ENCODE measurements at places on chromosomes 2 and 18.

GRCh38 chr2:134469516-134470115 is 215.7 kb downstream of the MGAT5 start:
- DNase-seq, result no peak

GRCh38 chr2:46538393-46538792 is 59.0 kb downstream of the TMEM247 start:
- no peak for DNase-seq

GRCh38 chr2:159712929-159713420 is 669 bp downstream of the MARCHF7 start:
- DNase-seq, result no peak

DNA sequence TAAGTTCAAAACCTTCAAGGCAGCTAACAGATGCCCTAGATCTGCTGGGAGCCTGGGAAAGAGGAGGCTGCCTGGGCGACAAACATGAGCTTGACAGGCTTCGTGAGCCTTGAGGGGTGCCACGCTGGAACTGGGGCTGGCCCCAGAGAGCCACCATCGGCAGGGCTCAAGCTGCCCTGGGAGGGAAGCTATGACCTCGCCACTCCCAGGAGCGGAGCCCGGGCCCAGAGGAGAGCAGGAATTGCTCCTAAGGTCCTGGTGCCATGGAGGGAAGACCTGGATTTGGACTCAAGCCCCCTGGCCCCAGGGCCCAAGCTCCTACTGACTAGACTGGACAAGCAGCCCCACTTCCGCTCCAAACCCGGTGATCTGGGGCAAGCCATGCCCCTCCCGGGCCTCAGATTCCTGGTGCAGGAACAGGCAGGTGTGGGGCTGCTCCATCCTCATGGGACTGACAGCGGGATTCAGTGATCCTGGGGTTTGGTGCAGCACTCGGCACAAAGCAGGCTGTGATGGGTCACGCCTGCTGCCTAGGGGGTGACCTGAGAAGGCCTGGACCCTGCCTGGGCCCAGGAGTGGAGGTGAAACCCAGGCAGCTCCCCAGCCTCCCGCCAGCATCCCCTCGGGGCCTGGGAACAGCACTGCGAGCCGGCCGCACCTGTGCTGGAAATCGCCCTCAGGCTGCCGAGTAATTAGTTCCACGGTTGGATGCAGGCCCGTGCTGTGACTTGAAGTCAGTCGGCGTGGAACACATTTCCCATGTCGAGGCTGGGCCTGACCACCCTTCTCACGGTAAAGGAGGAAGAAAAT is 246.9 kb downstream of the NDUFA10 start:
- DNase-seq, result no peak

DNA sequence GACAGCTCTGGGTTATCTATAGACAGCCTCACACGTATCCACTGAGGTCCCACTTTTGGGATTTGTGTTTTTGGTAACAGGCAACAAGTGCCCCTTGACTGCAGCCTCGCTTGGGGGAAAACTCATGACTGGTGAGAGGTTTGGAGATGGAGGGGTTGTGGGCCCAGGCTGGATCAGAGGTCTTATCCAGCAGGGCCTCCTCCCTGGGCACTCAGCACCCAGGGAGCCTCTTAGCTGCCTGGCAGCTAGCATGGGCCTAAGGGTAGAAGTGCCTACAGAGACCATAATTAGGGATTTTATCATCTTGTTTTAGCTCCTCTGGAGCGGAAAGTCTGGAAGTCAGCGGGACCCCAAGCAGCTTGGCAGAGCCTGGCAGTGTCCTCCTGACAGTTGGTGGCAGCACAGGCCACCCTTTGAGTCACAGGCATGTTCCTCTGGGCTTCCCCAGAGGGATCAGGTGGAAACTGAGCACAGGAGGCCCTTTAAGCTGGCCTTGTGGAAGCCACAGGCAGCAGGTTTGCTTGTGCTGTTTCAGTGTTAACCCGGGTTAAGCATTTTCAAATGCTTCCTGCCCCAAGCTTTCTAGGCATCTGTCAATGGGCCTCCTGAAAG is 143.1 kb downstream of the KCTD1 start:
- no peak for DNase-seq

- no peak for DNase-seq
Measured at GRCh38 chr2:112833976-112834375, 2.6 kb downstream of the IL1B start.

- DNase-seq, result no peak
Measured at GRCh38 chr18:42901161-42901560, 214.3 kb downstream of the RIT2 start.

- DNase-seq, result no peak
Measured at GRCh38 chr2:182639971-182640370, 76.1 kb upstream of the DNAJC10 start.

- no peak for DNase-seq
Measured at GRCh38 chr2:127695491-127696472, 5.5 kb upstream of the SFT2D3 start.

DNA sequence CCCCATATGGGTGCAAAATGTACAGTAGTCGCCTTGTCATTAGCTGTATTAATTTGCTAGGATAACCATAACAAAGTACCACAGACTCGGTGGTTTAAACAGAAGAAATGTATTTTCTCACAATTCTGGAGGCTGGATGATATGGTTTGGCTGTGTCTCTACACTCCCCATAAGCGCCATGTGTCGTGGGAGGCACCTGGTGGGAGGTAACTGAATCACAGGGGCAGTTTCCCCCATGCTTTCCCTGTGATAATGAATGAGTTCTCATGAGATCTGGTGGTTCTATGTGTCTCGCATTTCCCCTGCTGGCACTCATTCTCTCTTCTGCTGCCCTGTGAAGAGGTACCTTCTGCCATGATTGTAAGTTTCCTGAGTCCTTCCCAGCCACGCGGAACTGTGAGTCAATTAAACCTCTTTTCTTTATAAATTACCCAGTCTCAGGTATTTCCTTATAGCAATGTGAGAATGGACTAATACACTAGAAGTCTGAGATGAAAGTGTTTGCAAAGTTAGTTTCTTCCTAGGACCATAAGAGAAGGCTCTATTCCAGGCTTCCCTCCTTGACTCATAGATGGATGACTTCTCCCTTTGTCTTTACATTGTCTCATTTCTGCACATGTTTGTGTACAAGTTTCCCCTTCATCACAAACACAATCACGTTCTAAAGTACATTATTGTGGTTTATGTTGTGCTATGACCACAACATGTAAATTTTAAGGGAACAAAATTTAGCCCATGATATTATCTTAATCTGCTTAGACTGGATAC is 1442.6 kb downstream of the SUCLG1 start:
- no peak for DNase-seq

DNA sequence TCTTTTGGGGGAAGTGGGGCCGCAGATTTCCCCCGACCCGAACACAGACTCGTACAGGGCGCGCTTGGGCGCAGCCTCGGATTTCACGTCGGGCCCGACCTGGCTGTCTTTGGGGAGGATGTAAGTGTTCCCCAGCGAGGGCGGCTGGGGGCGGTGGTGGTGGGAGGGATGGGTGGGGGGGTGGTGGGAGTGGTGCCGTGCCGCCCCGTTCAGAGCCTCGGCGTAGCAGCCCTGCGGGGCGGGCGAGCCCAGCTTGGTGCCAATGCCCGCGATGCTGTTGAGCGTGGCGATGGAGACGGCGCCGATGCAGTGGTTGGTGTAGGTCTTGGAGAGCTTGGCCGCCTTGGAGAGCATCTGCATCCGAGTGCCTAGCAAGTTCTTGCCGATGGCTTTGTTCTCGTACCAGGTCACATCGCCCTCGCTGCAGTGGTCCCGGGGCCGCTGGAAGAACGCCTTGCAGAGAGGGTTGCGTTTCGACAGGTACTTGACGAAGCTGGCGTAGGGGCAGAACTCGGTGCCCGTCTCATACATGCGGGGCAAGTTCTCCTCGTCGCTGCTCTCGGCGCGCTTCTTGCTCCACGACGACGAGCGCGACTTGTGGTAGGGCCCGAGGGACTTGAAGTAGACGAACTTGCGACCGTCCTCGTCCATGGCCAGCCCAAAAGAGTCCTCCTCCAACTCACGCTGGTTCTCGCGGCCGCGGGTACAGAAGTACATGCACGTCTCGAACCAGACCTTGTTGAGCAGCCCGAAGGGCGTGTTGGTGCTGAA is 1.3 kb downstream of the KCTD1 start:
- DNase-seq, result no peak

- no peak for DNase-seq
Measured at GRCh38 chr2:232744963-232745362, 31.4 kb downstream of the KCNJ13 start.

DNA sequence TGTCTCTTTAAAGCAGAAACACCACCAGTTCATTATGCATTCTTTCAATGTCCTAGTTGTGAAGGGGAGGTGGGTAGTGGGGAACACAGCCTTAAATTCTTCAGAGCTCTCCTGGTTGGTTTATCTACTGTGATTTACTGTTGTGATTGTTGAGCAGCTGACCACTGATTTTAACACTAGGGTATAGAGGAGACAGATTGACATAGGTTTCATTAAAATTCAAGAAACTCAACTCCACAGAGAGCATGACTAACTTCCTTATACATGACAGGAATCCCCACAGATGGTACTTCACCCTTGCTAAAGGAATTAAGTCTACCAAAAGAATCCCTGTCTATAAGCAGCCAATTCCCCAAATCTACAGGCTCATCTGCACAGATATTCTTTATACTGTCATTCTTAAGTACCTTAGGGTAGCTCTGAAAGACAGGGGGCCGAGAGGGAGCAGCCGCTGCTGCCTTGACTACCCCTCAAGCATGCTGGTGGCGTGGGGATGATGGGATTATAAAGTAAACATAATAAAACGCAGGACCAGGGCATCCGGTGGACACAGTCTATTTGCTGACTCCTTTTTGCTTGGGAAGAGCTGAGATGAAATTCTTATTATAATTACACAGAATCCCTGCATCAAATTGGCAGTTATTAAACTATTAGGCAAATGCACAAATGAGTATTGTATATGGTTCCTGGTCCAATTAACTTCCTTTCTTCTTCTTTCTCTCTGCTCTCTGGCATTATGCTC is 1377.6 kb upstream of the PIK3C3 start:
- DNase-seq, result no peak

DNA sequence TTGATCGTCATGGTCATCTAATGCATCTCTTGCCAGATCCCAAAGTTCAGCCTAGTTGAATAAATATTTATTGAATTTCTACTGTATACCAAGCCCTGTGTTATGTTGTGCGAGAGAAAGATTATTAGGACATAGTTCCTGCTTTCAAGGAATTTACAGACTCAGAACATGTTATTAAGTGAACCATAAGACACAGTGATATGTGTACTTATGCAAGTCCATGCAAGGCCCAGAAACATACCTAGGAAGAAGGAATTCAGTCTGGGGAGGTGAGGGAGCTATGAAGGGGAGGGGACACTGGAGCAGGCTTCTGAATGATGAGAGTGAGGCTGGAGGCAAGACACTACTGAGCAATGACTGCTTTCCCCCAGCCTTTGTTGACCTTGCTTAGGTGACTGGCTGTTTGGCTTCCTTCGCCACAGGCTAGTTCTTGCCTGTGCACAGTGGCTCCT is 81.4 kb downstream of the ACAA2 start:
- DNase-seq, result no peak

DNA sequence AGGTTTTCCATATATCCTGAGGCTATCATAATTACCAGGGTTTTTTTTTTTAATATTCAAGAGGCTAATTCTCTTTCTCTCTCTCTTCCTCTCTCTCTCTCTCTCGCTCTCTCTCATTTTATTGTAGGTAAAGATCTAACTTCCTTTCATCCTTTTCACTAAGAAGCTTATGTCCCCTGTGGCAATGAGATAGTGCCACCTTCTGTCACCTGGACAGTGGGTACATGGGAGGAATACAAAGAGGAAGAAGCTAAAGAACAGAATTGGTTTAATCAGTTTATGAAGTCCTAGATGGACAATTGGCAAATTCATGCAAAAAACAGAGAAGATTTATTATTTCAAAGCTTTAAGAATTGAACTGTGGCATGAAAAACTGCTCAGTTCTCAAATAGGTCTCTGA is 1582.3 kb upstream of the TMEFF2 start:
- DNase-seq, result no peak

GRCh38 chr2:6866275-6866671 is 566 bp upstream of the CMPK2 start:
- no peak for DNase-seq

DNA sequence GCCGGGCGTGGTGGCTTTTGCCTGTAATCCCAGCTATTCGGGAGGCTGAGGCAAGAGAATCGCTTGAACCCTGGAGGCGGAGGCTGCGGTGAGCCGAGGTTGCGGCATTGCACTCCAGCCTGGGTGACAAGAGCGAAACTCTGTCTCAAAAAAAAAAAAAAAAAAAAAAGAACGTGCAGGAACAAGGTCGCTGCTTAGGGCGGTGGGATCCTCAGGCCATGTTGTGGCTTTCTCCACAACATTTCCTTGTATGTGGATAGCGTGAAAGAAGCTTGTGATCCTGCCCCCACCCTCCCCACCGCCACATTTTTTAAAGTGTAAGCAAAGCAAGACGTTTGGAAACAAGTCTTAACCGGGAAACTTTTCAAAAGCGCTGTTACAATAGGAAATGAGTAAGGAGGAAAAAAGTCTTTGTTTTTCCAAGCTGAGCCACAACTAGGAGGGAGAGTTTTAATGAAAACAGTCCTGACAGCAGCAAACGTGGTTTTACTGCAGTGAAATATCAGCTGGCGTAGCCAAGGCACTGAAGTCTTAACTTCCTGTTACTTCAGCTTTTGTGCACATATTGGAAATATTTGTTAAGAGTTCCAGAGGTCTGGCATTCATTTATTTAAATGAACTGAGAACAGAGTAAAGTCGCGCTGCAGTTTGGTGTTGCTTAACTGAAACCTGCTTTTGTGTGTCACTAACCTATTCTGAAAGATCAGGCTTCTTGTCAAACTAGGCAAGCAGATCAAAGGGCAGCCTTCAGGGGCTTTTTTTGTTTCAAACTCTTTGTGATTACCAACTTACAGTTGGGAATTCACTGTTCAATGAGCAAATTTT is 3.8 kb downstream of the TGIF1 start:
- DNase-seq, result peak; percentile 41

- no peak for DNase-seq
Measured at GRCh38 chr2:238161291-238162051, 2.7 kb downstream of the ERFE start.

DNA sequence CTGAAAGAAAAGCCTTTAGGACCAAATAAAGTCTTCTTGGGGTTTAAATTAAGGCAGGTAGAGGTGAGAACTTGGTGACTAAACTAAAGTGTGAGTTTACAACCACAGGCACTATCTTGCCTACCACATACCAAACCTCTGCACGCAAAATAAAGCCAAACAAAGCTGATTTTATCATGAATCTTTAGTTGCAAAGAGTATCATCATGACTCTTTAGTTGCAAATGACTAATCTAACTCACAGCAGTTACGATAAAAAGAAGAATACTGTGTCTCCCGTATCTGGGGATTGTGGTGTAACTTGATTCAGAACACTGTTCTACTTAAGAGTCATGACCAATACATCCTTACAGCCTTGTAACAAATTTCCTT is 11.2 kb downstream of the CFAP210 start:
- DNase-seq, result no peak

All from thoracic aorta (tissue), 2 donors.